ENCODE measurements at places on chromosomes 2 and 18.

DNA sequence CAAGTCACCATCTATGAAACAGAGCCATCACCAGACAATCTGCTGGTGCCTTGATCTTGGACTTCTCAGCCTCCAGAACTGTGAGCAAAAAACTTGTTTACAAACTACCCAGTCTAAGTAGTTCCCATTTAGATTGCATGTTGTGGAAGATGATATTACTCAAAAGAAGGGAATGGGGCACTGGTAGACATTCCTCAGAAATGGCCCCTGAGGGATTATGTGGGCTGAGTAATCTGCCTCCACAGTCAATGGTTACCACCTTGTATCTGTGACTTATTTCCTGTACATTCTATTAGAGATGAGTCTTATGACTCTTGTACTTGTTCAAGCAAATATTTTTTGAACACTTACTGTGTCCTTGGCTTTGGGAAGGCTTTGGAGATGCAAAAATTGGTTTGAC, 160.4 kb downstream of the NUP35 start:
- peak; percentile 98 for DNase-seq

- no peak for DNase-seq
Observed at GRCh38 chr18:54916507-54916906, 42.8 kb downstream of the CCDC68 start.

- DNase-seq = peak; percentile 60
Observed at GRCh38 chr2:227939271-227940027, 68.0 kb downstream of the DAW1 start.

DNA sequence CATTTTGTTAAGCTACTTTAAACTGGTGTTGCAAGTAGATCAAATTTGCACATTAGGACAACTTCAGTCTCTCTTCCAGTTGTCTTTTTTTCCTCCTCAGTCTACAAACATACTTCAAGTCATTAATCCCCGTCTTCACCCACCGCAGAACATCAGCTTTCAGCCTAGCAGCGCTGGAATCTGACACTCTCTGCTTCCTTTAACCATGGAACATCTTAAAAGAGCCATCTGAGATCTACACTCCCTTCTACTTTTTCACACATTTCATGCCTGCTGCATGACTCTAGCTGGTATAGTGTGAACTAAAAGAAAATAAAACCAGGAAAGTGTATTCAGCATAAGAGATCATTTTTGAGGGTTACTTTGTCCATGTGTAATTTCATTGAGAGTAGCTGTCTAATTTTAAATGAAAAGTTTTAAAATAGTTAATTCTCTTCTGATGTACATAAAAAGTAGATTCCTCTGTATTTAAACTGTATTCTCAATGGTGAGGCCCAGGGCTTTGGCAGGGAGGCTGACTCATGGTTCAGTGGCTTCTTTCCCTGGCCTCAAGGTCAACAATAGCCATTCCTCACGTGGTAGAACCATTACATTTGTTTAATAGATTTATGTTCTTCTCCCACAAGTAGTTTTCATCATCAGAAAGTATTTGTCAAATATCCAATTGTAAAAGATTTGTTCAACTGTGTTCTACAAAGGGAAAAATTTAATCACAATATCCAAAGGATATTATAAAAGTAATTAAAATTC, 16.5 kb downstream of the SGPP2 start:
- no peak for DNase-seq

GRCh38 chr2:33042265-33042664, 95.5 kb downstream of the LTBP1 start:
- no peak for DNase-seq

- DNase-seq = peak; percentile 7
Observed at GRCh38 chr2:198168651-198169050, 364.3 kb downstream of the PLCL1 start.

GRCh38 chr2:70975237-70975636, 3.2 kb upstream of the ANKRD53 start:
- DNase-seq = no peak

All from epithelial cell of esophagus (primary cell).